ENCODE measurements at places on chromosomes 5 and 9.
A peak's percentile ranks its signal among the peaks of the same experiment; 100 is the strongest.

DNA sequence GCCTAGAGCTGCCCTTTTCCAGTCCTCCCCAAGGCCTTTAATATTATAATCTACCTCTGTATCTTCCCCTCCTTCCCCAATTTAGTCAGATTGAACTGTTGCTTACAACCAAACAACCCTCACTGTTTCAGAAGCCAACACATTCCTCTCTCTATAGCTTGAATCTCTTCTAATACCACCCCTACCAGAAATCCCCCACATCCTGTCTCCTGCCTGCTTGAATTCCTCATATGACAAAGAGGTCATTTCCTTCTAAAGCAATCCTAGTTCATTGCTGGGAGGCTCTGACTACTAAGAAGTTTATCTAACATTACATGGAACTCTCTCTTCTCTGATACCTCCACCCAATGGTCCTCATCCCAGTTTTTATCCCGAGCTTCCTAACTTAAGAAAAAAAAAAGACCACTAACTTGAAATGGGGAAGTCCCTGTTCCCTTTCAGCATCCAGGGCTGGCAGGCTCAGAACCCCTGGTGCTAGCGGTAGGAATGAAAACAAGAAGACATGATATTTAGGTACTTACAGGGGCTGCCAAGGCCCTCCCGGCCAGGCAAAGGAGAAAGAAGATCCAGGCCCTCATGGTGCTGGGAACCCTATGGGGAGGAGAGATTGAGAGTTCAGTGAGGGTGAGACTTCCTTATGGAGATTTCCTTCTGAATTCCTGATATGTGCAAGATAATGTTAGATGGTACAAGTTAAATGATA, 11.0 kb downstream of the SPARC start:
- DNase-seq = no peak

GRCh38 chr9:89309608-89310474, 1.2 kb upstream of the CKS2 start:
- no peak for DNase-seq

GRCh38 chr5:65391591-65391990, 90.1 kb downstream of the ADAMTS6 start:
- DNase-seq = no peak

DNA sequence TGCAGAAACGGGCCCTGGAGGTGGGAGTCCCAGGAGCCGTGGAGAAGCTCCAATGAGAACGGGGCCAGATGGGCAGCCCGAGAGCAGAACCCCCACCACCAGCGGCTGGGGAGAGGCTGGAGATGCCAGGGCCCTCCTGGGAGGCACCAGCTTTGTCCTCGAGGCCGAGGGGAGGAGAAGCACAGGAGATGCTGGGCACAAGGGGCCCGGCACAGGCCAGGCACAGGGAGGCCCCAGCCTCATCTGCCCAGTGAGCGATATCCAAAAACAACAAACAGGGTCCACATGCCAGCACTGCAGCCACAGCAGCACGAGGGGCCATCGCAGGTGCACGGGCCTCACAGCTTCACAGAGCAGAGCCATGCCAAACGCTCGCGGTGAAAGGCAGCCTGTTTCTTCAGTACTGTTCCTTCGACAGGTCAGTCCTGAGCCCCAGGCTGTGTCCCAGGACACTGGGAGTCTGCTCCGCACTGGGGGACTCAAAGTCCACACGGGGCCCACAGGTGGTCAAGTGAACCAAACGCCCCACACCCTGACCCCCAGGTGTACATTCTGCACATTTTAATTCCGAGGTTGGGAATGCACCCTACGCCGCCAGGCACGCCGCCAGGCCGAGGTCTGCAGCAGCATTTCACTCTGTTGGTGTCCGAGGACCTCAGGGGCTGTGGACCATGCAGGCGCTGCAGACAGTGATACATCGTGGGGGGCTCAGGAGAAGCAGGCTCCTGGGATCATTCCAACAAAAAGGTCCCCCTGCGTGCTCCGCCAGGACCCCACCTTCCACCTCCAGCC, 9.5 kb downstream of the LPCAT1 start:
- peak; percentile 42 for DNase-seq

- no peak for DNase-seq
Observed at GRCh38 chr9:135822374-135822755, 85.0 kb downstream of the CAMSAP1 start.

- no peak for DNase-seq
Observed at GRCh38 chr9:129165198-129165597, 12.9 kb downstream of the IER5L start.

- DNase-seq = peak; percentile 43
Observed at GRCh38 chr5:178432421-178433272, 157.5 kb downstream of the COL23A1 start.

DNA sequence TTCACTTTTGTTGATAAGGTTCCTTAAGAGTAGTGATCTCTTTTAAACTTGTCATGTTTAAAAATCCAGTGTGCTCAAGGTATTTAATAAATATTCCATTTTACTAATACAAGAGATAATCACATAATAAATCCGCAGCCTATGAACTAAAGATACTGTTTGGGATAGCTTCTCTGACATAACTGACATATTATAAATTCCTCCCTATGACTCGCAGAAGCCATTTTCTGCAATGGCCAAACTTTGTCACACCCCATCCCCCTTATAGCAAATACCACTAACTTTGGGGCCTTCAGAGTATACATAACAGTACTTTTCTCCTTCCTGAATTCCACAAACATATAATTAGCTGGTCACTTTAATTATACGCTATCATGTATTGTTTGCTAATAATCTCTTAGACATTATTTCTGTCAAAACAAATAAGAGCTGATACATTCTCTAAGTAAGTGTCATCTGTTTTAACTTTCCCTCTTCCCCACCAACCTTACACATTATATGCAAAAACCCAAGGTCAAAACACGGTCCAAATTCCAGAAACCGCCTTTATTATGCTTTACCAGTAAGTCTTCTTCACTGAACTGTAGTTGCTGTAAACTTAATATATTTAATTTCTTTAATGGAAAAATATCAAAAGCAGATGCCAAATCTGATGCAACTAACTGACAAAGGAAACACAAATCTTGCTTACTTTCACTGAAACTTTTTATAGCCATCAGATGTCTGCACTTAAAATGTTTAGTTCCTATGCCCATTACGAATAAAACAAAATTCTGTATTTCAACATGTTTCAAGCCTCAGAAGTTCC, 971 bp downstream of the TMEM267 start:
- DNase-seq = no peak

GRCh38 chr9:86034863-86035734, 64.3 kb downstream of the GOLM1 start:
- no peak for DNase-seq

GRCh38 chr5:123906698-123907295, 394.8 kb downstream of the CSNK1G3 start:
- DNase-seq = no peak

DNA sequence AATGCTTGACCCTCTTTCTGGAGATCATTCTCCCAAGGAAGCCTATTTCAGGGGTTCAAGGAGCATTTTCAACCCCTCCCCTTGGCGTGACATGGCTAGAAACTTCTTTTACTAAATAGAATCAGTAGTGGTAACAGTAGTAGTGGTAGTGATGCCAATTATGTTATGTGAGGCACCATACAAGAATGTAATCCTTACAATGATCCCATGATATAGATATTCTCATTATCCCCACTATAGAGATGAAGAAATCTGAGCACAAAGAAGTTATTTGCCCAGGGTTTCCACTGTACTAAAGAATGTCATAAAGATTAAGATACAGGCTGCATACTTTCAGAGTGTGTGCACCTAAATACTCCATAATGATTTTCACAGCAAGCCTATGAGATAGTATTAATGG, 155.4 kb upstream of the CLINT1 start:
- no peak for DNase-seq

- DNase-seq = no peak
Observed at GRCh38 chr9:948497-948896, 28.0 kb upstream of the DMRT3 start.

DNA sequence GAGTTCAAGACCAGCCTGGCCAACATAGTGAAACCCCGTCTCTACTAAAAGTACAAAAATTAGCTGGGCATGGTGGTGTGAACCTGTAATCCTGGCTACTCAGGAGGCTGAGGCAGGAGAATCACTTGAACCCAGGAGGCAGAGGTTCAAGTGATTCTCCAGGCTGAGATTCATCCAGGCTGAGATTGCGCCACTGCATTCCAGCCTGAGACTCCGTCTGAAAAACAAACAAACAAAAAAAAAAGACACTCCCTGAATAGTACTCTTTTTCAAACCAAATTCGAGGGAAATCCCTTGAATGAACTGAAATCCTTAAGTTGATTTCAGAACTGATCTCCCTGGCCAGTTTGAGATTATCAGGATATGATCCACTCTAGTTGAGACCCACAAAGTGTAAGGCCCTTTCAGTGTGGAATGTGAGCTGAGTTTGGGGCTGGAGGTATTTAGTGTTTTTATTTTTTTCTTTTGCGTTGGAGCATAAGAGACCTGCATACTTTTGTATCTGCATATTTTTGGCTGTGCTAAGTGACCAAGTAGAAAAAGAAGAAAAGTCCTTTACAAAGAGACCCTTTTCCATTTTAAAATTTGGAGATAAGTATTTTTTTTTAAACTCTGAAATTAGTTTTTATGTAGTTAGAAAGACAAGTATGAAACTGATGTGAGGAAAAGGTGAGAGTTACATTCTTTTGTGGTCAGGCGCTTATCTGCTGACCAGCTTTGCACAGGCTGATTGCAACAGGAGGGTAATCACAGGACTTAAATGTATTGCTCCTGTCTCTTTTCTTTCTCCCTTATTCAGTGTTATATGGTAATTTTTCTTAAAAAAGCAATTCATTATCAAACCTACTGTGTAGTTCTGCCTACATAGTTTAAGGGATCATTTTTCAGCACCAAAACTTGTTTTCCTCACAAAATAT, 42.9 kb downstream of the TMEFF1 start:
- no peak for DNase-seq

GRCh38 chr5:171927345-171927941, 79.0 kb downstream of the FBXW11 start:
- no peak for DNase-seq

GRCh38 chr5:62457071-62457470, 44.5 kb downstream of the IPO11 start:
- DNase-seq = no peak

GRCh38 chr5:20498102-20498501, 510.1 kb upstream of the CDH18 start:
- DNase-seq = no peak

GRCh38 chr5:170644501-170644900, 139.0 kb upstream of the GABRP start:
- no peak for DNase-seq

GRCh38 chr5:572398-573019, 39.6 kb upstream of the CEP72 start:
- DNase-seq = peak; percentile 7

Measured in left lobe of liver (tissue), 2 donors.